Activated naive CD4-positive, alpha-beta T cell treated with anti-CD3 and anti-CD28 coated beads, Interleukin-2, amount 50 U/mL, for 16 hours (primary cell): ENCODE measurements at places on chromosomes 11 and 22.

- no peak for DNase-seq
Observed at GRCh38 chr22:46433318-46433717, 97.8 kb downstream of the TRMU start.

DNA sequence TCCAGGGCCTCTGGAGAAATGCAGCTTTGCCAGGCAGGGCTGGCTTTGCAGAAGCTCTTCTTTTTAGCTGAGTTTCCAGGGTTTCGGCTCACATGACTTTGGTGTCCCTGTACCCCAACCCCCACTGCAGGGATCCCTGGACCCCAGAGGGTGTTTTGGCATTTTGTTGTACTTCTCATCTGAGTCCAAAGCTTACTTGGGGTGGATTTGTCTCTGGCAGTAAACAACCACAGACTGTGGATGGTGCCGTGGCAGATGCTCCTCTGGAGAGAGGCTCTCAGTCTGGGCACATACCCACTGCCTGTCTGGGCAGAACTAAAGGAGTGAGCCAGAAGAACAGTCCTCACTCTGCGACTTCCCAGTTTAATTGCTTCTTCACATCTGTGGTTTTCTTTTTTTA is 49.6 kb downstream of the COMMD9 start:
- DNase-seq: no peak

DNA sequence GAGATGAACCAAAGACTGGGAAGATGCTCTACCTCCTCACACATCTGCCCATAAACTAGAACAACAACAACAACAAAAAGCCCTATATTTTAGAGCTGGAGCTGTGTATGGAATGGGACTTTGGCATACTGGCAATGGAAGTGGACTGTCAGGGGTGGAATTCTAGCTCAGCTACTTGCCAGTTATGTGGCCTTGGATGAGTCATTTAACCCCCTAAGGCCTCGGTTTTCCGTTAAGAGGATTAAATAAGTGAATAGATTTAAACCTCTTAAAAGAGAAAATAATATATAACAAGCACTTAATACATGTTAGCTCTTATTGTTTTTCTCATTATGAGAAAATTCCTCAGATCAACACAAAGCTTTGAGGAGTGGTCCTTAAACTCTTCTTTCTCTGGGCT is 195.0 kb downstream of the KIF18A start:
- DNase-seq: no peak

GRCh38 chr22:42702675-42703074 is 18.0 kb downstream of the A4GALT start:
- no peak for DNase-seq

- DNase-seq: no peak
Observed at GRCh38 chr11:94873916-94874540, 99.3 kb downstream of the CWC15 start.

DNA sequence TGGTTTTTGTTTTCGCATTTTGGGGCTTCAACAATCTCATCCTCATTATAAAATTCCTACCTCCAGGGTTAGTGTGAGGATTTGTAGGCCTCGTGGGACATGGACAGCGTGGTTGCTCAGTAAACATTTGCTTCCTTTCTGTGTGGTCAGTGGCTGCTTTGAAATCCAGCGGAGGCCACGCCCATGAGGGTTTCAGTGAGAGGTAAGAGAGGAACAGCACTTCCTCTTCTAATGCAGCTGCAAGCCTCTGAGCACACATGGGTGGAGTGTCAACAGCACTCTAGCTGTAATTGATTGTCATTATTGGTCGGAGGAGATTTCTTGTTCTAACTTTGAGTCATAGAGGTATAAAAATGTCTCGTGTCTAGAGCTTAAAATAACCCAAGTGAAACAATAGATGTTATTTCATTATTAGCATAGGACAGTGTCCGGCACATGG is 6.0 kb upstream of the ARHGAP42 start:
- no peak for DNase-seq

- no peak for DNase-seq
Observed at GRCh38 chr11:120198787-120199469, 11.9 kb upstream of the OAF start.

DNA sequence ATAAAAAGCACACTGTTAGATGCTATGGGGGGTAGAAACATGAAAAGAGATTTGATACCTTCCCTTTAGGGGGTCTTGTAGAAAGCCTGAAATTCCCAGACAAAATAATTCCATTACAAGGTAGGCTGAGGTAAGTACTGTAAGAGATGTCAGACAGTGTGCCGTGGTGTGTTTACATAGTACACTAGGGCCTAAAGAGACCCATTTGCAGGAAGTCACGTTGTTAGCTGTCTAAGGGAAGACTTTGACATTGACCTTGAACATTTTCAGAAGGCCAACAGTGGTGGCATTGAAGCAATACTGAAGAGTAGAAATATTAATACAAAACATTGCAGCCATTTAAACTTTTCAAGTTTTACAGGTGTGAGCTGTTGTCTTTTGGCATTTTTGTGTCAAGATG is 30.8 kb downstream of the EXT2 start:
- DNase-seq: no peak

DNA sequence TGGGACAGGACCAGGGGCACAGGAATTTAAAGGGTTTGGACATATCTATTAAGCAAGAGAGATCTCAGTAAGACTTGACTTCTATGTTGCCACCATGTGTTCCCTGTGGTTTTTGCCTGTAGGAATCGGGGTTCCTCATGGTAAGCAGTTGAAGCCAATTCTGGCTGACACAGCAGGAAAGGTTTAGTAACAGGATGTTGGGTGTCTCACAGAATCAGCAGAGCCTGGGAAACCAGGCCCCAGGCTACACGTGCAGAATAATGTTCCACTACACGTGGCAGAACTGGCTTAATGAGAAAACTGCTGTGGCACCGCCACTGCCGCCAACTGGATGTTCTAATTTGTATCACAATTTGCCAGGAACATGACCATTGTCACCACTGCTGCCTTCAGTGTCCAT is 264.6 kb upstream of the PLET1 start:
- no peak for DNase-seq

DNA sequence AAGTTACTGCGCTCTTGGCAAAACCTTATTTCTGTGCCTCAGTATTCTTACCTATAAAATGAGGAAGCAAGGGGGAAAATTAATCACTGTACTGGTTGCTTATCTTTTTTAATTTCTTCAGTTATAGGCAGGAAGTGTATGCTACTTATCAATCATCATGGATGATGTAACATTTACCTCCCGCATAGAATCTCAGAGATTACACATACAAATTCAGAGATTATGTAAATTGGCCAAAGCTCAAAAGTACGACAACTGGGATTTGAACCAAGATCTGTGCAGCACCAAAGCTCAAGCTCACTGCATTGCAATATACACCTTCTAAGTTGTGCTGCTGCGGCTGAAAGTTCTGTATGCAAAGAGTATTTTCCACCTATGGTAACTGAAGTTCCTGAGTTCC is 83.0 kb downstream of the PDHX start:
- no peak for DNase-seq

DNA sequence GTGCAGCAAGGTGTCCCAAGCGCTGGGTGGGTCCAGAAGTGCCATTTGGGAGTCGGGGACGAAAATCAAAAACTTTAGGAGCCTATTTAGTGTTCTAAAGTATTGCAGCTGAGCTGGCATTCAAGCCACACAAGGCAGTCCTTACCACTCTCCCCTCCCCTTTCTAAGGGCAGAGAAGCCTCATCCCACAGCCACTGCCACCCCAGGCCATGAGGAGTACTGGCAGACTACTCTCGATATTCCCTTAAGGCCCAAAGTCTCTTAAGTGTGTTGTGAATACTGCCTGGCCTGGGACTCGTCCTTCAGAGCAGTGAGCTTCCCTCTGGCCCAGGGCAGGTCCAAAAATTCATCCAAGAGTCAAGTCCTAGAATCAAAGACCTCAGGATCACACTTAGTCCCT is 7.8 kb downstream of the FANCF start:
- DNase-seq: no peak

GRCh38 chr11:123450623-123451022 is 20.6 kb downstream of the GRAMD1B start:
- DNase-seq: no peak

DNA sequence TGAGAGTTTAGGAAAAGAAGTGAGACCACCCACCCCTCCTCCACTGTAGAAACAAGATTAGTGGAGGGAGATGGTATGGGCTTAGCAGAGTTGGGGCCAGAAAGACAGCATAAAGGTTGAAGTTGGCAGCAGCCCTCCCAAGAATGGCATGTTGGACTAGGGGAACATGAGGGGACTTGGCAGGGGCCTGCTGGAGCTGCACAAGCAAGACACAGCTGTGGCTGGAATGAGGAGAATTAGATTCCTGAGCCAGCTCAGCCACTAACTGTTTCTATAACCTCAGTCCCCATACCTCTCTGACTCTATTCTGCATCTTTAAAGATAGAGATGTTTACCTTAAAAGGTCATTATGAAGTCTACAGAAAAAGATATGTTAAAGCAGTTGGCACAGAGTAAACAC is 13.2 kb downstream of the MAP6 start:
- DNase-seq: no peak

DNA sequence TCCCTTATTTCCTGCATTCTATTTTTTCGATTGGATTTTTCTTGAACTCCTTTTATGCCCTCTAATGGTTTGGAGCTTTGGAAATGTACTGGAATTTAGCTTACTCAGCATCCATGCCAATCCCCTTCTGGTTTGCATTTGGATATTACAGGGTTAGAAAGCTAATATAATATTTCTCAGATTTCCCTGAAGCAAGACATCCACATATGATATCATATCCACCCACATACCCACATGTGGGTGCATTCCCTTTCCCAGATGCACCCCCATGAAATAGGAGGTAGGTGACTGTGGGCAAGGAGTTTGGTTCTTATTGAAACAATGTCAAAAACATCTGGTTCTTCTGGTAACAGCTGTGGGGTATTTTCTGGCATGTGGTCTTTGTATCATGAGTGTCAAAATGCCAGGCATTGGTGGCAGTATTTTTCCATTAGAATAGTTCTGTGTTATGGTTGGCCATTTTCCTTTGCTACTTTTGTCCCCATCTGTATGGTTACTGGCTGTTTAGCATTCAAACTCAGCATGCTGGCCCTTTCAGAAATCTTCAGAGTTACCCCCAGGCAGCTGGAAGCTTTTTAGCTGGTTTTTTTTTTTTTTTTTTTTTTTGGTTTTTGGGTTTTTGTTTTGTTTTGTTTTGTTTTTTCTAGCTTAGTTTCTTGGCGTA is 32.7 kb upstream of the DDX10 start:
- no peak for DNase-seq

DNA sequence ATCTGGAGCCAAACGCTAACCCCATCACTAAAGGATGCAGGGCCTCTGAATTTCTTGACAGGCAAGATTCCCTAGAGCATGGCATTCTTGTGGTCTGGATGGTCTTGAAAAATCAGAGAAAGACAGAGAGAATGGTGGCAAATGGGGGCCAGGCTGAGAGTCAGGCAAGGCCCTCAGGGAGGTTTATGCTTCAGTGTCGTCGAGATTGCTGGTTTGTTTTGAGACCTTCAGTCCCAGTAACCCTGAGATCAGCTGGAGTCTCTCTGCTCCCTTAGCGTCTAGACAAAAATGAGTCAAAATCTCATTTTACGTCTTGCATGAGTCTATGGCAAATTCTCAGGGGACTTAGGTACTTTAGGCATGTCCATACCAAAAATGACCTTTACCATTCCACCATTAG is 539.3 kb downstream of the SOX6 start:
- no peak for DNase-seq

DNA sequence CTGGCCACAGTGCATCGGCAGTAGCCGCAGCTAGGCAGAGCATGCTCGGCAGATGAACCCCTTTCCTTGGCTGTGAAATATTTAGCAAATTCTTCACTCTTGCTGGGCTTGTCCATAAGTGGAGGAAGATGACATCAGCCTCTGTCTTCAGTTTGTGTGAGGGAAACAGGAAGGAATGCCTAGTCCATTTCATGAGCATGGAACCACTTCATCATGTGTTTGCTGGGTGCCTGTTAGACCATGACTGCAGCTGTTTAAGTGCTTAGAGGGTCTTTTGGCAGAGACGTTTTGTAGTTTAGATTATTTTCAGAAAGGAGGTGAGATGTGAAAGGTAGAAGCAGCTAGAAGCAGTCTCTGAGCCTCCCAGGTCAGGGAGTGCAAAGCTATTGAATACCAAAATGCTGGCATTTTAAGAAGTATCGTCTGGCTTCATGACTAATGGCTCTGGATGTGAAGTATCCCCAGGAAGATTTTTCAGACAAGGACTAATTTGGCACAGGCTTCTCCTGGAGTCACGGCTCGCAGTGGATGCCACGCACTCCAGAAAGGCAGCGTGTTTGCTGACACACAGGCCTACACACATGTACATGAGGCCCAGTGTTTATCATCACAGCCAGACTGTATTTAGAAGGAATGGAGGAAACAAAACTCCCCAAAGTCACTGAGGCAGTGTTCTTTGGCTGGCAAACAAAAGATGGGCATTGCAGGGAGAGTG is 43.1 kb upstream of the GRAMD1B start:
- DNase-seq: no peak

GRCh38 chr22:45452565-45453379 is 39.3 kb downstream of the RIBC2 start:
- no peak for DNase-seq

GRCh38 chr11:109416601-109417000 is 5.4 kb upstream of the C11orf87 start:
- no peak for DNase-seq

DNA sequence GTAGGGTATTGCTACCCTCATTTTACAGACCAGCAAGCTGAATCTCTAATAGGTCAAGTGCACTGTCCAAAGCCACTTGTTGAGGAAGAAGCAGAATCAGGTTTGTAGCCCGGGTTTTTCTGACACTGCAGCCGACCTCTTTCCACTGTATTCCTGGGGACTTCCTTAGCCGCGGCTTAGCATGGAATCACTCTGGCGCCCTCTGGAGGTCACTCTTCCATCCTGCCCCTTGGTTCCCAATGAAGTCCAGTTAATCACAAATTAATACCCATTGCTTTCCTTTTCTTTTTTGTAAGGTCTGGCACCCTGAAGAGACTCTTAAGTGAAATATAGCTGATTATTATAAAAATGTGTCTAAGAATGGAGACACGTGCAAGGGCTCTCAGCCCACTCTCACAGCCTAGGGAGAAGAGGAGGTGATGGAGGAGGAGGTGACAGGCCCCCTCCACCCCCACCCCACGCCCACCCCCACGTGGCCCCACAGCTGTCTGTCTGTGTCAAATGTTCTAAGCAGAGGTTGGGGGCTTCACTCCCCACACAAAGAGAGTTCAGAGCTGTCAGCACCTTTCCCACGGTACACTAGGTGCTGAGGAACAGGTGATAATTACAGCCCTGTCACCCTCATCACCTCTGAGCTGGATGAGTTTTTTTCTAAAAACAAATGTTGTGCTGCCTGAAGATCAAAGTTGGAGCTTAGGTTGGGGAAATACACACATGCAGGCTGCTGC is 57.7 kb upstream of the DRD2 start:
- DNase-seq: peak; percentile 38

- DNase-seq: no peak
Observed at GRCh38 chr11:66467756-66468155, 1.1 kb downstream of the PELI3 start.

DNA sequence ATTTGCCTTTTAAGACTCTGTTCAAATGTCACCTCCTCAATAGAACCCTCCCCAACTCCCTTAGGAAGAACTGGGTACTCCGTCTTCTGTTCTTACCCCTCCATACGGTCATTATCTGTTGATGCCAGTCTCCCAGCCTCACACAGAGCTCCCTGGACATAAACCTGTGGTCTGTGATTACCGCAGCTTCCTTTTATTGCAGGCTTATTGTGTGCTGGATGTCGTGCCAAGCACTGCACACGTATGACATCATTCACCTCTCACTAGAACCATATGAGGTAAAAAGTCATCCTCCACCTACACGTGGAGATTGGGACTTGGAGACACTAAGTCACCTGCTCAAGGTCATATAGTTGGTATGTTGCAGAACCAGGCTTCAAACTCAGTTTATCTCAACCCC is 15.3 kb downstream of the PTPN5 start:
- DNase-seq: no peak
